ENCODE measurements at places on chromosomes 12 and 14.

DNA sequence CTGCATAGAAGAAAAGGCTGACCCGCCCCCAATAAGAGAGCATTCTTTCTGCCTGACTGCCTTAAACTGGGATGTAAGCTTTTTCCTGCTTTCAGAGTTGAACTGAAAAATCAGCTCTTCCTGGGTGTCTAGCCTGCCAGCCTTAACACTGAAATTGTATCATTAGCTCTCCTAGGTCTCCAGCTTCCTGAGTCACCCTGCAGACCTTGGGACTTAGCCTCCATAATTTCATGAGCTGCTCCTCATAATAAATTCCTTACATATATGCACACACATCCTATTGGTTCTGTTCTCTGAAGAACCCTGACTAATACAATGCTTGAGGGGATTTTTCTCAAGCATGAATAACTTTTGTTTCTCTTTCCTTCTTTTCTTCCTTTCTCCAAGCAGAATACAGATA, 76.4 kb upstream of the FAR2 start:
- DNase-seq: no peak

GRCh38 chr12:80681287-80681686, 26.1 kb upstream of the MYF6 start:
- DNase-seq: no peak

- DNase-seq: no peak
Observed at GRCh38 chr14:66495218-66496098, 9.3 kb downstream of the CCDC196 start.

DNA sequence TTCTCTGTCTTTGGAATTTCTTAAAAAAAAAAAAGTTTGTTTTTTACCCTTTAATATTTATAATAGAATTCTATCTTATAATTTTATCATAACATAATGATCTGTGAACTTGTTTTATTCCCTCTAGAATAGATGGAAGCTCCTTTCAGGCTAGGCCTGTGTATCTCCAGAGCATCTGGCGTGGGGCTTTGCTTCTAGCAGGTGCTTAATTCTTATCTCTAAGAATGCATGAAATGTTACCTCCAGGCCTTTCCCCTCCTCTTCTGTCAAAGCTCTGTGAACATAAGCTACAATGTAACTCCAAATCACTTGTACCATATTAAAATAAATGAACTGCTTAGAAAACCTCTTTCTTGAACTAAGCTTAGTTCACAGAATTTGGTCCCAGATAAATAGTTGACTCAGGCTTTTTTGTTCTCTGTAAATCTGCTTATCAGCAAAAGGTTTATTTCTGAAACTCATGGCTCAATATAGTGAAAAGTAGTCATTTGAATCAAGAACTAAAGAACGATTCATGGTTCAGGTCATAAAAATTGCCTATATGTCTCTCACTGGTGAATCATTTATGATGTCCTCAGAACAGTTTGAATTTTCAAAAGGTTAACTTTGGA, 407.1 kb downstream of the TRHDE start:
- DNase-seq: no peak

- DNase-seq: peak; percentile 19
Observed at GRCh38 chr14:95156161-95157047, 925 bp downstream of the DICER1 start.

- DNase-seq: peak; percentile 24
Observed at GRCh38 chr14:63853831-63854293, 1.1 kb downstream of the SYNE2 start.

DNA sequence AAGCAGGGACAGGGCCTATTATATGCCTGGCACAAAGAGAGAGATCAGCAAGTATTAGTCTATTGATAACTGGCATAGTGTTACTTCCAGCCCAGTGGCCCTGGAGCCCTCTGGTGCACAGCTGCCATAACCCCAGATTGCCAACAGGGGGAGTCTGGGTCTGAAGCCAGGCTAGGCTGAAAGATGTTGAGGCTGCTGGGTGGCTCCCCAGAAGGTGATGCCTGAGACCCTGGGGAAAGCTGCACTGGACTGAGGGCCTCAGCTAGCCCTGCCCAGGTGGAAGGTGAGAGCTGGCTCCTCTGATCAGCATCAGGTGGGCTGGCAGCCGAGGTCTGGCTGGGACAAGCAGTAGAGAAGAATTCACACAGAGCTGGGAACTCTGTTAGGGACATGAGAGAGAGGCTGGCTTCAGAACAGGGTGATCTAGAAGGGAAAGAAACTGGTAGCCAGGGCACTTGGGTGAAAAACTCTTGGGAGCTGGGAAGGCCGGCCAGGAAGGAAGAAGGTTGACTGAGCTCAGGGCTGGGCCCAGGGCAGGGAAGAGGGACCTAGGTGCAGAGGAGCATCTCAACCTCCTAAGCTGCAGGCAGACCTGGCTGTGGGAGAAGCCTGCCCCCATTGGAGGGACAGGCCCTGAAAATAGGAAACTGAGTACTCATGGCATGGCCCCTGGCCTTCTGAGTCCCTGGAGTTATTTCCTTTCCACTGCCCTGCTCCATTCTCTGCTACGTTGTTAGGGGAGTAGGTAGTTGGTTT, 3.9 kb downstream of the GZMH start:
- DNase-seq: peak; percentile 49

- DNase-seq: no peak
Observed at GRCh38 chr14:23006188-23006534, 3.8 kb downstream of the C14orf93 start.

DNA sequence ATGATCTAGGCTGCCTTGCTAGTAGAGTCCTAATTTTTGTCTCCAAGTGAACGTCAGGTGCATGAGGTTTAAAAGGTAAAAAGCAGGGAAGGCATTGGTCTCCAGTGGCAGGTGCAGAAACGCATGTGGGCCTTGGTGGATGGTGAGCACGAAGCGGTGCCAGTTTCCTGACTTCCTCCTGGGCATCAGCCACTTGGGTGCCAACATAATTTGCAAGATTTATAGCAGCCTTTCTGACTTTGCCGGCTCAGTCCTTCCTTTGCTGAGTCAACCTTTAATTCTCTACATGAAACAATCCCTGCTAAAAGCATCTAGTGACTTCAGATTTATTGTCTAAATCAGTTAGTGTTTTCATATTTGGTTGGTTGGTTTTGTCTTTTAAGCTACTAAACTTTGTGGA, 355.7 kb upstream of the TMEM132C start:
- no peak for DNase-seq

DNA sequence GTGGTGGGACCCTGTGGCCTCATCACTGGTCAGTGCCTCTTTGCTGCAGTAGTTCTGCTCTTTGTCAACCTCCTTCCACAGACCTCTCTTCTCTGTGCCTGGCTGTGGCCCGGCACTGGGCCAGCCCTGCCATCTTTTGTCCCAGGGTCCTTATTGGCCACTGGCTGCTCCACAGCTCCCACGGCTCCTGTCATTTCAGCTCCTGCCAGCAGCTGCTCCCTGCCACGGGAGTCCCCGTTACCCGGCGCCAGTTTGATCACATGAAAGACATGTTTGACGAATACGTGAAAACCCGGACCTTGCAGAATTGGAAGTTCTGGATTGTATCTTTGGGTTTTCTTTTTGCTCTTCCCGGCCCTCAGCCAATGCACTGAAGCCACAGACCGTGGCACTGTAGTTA, 35.4 kb downstream of the IL31 start:
- DNase-seq: no peak

GRCh38 chr14:94823556-94824341, 53.8 kb upstream of the GSC start:
- no peak for DNase-seq

DNA sequence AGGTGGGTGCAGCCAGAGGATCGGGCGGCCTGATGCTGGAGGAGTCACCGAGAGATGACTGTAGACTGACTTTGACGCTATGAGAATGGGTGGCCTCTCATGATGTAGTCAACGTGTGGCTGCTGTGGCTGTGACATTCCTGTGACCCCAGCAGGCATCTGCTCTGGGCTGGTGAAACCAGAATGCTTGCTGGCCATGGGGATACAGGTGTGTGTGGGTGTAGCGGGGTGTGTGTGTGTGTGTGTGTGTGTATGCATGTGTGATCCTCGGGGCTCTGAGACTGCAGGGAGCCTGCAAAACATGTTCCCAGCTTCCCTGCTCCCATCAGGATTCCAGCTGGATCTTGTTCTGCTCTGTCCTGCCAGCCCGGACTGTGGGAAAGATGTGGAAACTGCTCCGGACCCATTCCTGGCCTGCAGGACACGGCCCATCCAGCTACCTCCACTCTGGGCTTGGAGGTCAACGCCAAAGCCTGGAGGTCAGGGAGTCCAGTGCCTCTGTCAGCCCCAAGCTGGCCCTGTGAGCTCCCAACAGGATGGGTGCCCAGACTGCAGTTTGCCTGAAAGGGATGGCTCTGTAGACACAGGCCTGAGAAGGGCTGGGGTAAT, 18.8 kb upstream of the HHIPL1 start:
- no peak for DNase-seq

DNA sequence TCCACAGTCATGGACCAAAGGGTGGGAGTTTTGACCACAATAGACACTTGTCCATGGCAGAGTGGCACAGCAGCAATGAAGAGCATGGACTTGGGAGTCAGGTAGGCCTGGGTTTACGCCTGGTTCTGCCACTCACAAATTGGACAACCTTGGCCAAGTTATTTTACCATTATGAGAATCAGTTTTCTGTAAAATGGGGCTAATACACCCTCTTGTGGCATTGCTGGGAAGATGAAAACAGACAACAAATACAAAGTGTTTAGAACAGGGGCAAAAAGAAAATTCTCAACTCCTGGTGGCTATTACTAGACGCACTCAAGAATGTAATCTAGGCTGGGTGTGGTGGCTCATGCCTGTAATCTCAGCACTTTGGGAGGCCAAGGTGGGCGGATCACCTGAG, 2.6 kb downstream of the C12orf43 start:
- DNase-seq: no peak

DNA sequence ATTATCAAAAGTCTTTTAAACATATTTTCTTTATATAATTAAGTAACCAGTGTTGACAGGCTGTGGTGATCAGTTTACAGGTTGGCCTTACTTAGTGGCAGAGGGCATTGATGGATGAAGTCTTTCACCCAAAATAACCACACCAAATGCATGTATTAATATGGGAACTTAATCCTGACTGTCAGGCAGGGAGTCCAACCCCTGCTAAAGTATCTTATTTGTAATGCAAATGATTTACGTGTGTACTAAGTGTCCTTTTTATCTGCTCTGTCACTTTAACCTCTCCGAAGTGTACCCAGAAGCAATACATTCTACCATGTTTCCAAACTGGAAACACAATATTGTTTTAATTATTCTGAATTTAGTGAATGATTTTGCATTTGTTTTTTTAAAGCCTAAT, 1.4 kb downstream of the MYBPC1 start:
- DNase-seq: no peak

DNA sequence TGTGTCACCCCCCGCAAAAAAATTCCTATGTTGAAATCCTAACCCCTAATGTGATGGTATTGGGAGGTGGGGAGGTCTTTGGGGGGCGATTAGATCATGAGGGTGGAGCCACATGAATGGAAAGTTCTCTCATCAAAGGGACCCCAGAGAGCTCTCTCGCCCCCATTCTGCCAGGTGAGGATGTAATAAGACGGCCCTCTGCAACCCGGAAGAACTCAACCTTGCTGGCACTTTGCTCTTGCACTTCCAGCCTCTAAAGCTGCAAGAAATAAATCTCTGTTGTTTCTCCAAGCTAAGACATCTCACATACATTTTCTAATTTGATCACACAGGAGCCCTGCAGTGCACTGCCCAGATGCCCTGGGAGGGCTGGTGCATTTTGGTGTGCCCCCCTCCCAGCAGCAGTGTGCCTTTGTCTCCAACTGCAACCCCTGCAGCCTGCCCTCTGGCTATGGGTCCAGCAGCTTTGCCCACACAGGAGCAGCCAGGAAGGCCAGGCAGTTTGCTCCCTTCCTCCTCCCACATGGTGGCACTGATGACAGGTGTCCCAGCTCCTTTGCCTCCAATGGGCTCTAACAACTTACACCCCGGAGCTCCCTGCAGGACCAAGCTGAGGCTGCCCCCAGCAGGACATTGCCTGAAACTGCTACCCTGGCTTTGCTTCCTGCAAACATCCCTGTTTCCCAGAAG, 59.3 kb downstream of the C14orf132 start:
- DNase-seq: no peak

GRCh38 chr14:103002578-103003350, 54.6 kb downstream of the CDC42BPB start:
- DNase-seq: no peak

- no peak for DNase-seq
Observed at GRCh38 chr12:57744194-57744776, 554 bp upstream of the TSPAN31 start.

DNA sequence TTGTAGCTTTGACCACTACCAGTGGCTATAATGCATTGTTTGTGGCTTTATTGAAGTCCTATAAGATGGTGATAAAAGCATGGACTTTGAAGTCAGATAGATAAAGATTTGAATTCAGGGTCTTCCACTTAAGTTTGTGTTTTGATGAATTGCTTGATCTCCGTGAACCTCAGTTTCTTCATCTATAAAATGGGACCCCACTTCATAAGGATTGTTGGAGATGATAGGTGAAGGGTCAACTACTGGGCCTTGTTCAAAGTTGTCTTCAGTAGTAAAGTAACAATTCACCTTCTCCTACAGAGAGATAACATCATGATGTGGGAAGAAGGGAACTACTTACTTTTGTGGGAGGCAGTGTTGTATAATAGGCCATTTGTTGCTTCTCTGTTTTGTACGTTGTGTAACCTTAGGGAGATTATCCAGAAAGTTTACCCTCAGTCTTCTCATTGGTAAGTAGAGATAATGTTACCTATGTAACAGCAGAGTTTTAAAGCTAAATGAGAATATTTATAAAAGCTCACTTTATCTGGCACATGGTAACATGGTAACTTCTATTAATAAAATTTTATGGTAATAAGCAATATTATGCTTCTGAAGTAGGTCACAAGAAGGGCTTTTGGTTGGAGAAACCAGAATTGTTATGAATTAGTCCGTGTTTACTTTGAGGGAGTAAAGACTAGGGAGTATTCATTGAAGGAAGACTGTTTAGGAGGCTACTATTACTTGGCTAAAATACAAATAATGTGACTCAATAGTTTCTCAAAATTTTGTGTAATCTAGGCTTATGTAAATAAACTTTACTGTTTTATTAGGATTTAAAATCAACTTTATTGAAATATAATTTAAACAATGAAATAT, 15.1 kb downstream of the ADIPOR2 start:
- no peak for DNase-seq

DNA sequence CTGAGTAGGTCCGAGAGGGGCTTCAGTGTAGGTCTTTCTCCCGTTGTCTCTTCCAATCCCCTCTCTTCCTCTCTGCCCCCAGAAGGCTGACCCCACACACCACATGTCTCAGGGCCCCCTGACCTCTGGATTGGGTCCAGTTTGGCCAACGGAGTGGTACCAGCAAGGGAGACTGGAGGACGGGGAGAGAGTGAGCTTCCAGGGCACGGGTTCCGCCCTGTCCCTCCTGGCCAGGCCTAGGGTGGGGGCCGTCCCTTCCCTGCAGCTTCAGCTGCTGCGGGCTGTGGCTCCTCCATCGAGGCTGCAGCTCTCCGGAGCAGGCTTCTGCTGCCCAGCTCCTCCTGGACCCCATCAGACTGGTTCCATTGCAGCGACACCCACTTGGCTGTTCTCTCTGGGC, 17.4 kb downstream of the FZD10 start:
- no peak for DNase-seq

DNA sequence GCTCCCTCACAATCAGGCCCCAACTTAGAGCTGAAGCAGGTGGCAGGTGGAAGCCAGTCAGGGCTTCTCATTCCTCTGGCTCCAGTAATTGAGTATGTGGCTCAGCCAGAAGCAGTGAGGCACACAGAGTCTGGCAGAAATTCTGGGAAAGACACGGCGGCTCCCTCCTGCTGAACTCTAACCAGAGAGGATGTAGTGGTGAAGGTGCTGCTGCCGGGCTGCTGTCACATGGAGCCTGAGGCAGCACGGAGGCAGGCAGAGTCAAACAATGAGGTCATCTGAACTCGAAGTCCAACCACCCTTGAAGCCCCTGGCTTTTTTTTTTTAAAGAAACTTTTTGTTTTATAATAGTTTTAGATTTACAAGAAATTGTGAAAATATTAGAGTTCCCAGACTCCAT, 33.4 kb upstream of the SMOC1 start:
- DNase-seq: no peak
